ENCODE measurements at places on chromosomes 2 and 18.

- DNase-seq = peak; percentile 44
These were observed 776 bp upstream of the KLF7 start for GRCh38 chr2:207166349-207167098.

- no peak for DNase-seq
These were observed 19.1 kb downstream of the PROKR1 start for GRCh38 chr2:68662466-68662865.

- DNase-seq = no peak
These were observed 64.6 kb upstream of the ST8SIA3 start for GRCh38 chr18:57287766-57288165.

GRCh38 chr2:136128905-136129304 is 11.0 kb upstream of the CXCR4 start:
- no peak for DNase-seq

DNA sequence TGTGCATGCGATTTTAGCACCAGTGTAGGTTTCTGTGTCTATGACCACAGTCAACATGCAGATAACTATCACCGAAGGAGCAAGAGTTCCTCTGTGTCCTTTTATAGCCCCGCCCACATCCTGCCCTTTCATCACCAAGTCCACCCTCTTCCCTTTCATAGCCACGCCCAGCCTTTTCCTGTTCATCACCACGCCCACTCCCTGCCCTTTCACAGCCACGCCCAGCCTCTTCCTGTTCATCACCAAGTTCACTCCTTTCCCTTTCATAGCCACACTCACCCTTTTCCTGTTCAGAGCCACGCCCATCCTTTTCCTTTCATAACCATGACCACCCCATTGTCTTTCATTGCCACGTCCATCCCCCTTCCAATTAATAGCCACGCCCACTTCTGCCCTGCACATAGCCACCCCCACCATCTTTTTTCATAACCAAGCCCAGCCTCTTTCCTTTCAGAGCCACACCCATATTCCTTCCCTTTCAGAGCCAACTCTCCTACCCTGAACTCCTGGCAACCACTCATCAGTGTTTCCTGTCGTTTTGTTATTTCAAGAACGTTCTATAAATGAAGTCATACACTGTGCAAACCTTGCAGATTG is 273.9 kb downstream of the MYT1L start:
- DNase-seq = peak; percentile 18

DNA sequence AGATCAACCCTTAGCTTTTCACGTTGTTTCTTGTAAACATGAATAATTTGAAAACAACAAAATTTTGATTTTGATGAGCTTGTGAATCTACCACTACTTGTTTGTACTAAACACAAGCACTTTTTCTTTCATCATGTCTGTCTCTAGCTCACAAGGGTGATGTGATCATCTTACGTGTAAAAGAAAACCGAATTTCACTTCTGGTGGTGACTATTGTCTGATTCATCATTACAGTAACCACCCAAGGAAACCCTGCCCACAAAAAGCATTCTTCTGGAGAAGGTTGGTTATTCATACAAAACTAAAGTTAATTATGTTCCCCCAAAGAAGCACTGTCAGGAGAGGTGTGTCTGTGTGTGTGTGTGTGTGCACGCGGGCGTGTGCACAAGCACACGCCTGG is 285.4 kb downstream of the ZNF516 start:
- DNase-seq = no peak

- DNase-seq = no peak
These were observed at the start of gene EFEMP1 for GRCh38 chr2:55923091-55923981. TSS of gene EFEMP1 (minus strand) at chr2:55923782. CDS start at chr2:55922440, 1,342 bp downstream.

GRCh38 chr2:58633613-58634365 is 392.7 kb upstream of the FANCL start:
- no peak for DNase-seq

- DNase-seq = no peak
These were observed 166.6 kb upstream of the TANK start for GRCh38 chr2:160993654-160994061.

DNA sequence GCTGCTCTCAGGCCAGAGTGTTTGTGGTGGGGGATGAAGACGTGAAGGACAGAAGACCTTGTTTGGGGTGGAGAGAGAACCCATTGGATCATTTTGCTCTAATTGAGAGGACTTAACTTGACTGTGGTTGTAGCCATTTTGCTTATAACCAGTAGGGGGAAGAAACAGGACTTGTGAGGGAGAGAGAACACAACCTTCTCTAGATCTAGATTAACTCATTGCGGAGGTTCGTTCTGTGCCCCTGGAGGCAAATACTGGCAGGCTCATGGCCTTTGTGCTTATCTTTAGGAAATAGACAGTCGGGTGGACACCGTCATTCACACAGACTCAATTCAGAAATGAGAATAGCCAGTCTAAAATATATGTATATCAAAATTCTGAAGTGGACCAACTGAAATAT is 147.0 kb upstream of the LHCGR start:
- no peak for DNase-seq

GRCh38 chr18:13577091-13577697 is 149.2 kb downstream of the FAM210A start:
- no peak for DNase-seq

- DNase-seq = no peak
These were observed 97.9 kb upstream of the DLX2 start for GRCh38 chr2:172200495-172201085.

GRCh38 chr18:72541871-72542332 is 2.2 kb downstream of the CBLN2 start:
- no peak for DNase-seq

GRCh38 chr2:85864654-85865053 is 24.1 kb downstream of the ST3GAL5 start:
- DNase-seq = no peak

DNA sequence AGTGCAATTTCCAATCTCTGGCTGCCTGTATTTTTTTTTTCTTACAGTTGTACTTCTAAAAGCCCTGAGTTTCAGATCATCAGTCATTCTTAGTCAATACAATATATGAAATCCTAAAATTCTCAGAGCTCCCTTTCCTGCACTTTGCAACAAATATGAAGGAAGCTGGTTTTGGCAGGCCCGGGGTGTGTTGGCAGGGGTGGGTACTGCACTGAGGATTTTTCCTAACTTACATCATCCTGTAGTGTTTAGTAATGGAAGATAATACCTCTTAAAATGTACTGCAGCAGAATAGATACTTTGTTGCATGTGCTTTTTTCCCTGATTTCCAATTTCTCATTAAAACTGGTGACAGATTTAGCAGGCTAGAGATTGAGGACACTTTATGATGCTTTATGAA is 374.6 kb downstream of the PTH2R start:
- no peak for DNase-seq

DNA sequence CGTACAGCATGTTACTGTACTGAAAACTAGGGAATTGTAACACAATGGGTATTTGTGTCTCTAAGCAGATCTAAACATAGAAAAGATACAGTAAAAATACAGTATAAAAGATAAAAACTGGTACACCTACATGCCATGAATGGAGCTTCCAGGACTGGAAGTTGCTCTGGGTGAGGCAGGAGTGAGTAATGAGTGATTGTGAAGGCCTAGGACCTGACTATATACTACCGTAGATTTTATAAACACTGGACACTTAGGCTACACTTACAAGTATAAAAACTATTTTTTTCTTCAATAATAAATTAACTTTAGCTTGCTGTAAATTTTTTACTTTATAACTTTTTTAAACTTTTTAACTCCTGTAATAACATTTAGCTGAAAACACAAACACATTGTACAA is 324.4 kb upstream of the TNP1 start:
- no peak for DNase-seq

GRCh38 chr2:171490577-171490976 is 31.7 kb upstream of the CYBRD1 start:
- DNase-seq = no peak

- DNase-seq = no peak
These were observed 81.8 kb downstream of the HDAC4 start for GRCh38 chr2:239318790-239319661.

DNA sequence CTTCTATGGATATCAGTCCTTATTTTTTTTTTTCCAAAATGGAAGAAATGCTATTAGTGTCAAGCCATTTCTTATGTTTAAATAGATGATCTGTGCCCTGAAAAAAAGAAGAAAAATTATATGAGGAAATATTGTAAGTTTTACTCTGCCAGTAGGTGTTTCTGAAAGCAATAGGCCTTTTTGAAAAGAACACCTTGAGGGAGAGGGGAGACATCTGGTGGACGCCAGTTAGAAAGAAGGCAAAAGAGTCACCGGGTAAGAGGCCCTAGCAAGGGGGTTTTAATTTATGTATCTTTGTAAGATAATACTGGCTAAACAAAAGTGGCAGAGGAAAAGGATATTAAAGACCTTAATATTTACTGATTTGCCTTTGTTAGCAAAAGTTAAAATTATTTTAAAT is 56.1 kb downstream of the DYNAP start:
- no peak for DNase-seq

DNA sequence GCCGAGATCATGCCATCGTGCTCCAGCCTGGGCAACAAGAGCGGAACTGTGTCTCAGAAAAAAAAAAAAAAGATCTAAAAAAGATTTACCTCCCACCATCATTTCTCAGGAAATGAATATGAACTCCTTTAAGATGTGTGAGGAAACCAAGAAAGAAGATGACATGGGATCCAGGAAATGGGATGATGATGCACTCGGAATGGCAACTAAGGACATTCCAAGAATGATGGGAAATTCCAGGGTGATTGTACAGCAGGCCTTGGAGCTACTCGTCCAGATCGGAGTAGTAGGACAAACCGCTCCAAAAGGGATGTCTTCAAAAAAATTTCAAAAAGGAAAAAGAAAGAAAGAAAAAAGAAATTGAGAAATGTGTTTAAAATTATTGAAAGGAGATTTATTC is 84.9 kb upstream of the PMAIP1 start:
- no peak for DNase-seq

DNA sequence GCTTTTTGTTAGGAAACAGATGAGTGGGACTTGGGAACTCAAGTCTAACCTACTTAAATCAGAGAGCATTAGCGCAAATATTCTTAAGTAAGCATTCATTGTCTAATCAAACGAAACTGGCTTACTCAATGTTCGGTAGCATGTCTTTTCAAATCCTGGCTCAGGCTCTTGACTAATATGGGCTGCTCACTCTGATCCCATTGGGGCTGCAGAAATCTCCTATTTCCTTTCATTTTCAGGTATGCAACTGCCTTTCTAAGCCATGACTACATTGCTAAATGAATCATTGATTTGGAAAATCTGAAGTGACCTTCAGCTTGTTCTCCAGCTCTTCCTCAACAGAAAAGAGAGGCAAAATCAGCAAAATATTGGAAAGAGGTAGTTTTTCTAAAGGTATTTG is 2084.4 kb upstream of the PIK3C3 start:
- no peak for DNase-seq

DNA sequence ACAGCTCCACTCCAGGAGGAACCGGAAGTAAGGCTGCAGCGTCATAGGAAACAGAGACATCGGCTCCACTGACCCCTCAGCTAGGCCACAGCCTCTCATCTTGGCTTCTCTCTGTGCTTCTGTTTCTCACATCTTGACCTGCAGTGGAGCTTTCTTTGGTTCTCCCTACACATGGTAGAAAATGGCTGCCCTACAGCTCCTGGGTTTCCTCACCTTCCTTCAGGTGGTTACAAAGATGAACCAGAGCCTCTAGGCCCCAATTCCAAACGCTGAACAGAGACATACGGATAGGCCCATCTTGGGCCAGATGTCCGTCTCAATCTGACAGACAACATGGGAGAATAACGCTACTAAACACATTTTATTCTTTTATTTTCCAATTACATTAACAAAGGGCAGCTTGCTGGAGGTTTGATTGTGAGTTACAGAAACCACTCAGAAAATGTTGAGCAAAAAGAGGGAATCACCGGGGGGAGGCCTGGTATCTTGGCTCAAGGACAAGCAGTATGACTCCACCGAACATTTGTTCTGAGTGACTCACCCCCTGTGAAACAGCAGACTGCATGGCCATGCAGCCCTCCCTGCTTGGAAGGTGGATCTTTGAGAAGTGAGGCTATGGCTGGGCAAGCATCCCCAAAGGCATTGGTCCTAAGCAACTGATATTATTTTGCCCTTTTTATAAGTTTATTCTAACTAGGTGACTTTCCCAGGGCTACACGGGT is 303.5 kb downstream of the CDCA7 start:
- DNase-seq = no peak

DNA sequence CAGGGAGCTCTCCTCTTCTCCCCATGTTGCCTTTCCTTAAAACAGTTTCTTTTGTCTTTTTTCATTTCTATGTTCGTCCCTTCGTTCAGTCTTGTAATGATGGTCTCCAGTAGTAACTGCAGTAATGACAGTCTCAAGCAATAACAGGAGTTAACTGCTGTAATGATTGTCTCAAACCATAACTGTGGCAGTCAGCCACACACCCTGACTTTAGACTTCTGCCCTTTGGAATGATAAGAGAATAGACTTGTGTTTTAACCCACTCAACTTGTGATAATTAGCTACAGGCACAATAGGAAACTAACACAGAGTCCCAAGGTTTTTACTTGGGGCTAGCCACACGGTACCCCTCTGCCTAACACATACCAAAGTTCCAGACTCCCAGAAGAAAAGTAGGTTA is 12.1 kb downstream of the TMEM131 start:
- DNase-seq = no peak

DNA sequence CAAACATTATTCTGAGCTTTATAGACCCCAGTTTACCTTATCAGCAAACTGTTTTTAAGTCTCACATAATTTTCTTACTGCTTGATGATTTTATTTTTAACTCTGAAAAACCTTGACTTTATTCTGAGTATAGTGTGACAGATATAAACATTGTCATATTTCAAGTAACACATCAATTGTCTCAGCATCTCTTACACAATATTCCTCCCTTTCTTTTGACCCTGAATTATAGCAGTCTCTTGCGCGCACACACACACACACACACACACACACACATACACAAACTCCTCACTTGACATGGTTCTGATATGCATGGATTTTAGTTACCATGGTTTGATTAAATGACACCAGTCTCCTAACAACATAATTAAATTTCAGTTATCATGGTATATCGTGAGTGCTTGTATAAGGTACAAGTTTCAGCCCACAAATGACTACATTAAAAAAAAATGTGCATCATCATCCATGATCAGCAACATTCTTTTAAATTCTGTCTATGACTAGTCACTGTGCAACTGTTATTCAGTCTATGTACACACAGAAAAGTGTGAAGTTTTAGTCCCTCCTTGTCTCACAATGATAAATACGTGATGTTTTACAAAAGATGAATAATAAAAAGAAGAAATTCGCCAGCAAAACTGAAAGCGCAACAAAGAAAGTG is 39.5 kb upstream of the TACR1 start:
- DNase-seq = no peak

DNA sequence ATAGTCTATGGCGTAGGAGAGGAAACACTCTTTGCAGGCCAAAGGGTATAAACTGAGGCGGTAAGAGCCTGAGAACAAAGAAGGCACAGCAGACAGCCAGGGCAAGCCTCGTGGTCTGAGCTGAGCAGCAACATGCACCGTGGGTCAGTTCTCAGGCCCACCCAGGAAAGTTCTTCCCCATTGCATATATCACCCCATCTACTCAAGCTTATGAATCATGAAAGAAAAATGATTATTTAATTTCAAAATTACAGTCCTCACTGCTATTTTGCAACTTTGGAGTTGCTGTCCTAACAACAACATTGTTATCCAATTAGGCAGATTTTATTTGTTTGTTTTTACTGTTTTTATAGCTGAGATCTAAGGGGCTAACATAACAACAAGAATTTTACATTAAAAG is 54.7 kb upstream of the RIOK3 start:
- DNase-seq = no peak

Measured in stimulated activated CD4-positive, alpha-beta T cell treated with anti-CD3 and anti-CD28 coated beads, TNF-alpha, amount 100 ng/mL, for 1 hour (primary cell).